ENCODE measurements at places on chromosomes 7 and 10.

- no peak for DNase-seq
These were observed at the start of gene MRC1 for GRCh38 chr10:17808971-17809841. Gene MRC1 (plus strand): TSS chr10:17809348. CDS start chr10:17809466, 118 bp downstream.

DNA sequence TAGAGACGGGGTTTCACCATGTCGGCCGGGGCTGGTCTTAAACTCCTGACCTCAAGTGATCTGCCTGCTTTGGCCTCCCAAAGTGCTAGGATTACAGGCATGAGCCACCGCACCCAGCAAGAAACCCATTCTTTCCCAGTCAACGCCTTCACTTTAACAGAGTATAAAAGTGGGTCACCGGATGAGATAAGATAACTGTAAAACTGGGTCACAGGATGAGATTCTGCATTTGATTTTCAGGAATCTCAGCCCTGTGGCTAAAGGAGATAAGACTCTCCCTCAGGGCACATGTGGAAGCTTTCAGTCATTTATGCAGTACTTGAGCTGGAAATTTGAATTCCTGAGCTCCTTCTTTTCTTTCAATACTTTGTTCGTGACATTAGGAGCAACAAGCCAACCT, 70.8 kb downstream of the LRRC17 start:
- no peak for DNase-seq

DNA sequence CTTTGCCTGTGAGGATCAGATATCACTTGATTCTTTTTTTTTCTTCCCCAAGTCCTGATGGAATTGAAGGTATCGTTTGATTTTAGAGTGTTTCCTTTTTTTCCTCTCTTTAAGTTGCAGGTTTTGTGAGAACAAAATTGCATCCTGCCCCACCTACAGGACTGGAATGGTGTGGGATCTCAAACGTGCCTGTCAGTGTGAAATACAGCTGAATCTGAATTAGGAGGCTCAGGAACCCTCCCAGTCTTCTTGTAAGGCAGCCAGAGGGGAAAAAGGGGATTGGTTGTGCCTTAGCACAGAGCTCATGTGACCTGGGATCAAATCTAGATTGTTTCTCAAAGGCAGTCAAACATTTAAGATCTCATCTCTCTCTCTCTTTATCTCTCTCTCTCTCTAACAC, 32.7 kb upstream of the KLHL7 start:
- no peak for DNase-seq

GRCh38 chr7:113085781-113086390, 741 bp downstream of the GPR85 start:
- DNase-seq = no peak

GRCh38 chr7:20861468-20861867, 74.8 kb upstream of the SP8 start:
- DNase-seq = no peak

- DNase-seq = peak; percentile 90
These were observed 436.8 kb upstream of the C7orf33 start for GRCh38 chr7:148153616-148154284.

- DNase-seq = peak; percentile 25
These were observed 367.7 kb upstream of the SEMA3D start for GRCh38 chr7:85554236-85555178.

- DNase-seq = no peak
These were observed 62.5 kb downstream of the ZNF37A start for GRCh38 chr10:38156416-38157269.

DNA sequence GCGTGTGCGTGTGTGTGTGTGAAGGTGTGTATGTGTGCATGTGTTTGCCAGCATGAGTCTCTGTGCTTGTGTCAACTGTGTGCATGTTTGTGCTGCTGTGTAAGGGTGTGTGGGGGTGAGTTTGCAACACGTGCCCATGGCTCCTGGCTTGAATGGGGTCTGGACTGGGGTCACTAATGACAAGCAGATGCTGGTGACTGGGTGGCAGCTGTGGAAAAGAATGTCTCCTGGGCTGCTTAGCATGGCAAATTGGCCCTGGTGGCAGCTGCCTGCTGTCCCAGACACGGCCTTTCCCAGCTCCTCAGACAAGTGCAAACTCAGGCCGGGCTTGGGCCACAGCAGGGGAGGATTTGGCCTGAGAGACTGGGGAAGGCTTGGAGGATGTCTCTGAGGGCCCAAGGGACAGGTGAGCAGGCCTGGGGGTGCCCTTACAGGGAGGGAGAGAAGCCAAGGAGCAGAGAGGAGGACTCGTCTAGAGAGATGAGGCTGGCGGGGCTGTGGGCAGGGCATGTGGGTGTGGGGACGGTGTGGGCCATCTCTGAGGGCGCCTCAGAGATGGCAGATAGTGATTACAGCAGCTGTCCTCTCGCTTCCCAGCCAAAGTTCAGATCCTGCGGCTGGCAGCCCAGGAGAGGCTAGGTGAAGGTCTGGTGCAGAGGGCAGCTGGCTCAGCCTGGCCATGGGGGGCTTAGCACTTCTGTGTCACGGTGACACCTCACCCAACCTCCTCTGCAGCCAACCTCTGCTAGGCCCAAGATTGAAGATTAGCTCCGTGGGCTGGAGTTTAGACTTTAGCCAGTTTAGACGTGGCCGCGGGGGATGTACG, 1.5 kb downstream of the AQP1 start:
- no peak for DNase-seq

DNA sequence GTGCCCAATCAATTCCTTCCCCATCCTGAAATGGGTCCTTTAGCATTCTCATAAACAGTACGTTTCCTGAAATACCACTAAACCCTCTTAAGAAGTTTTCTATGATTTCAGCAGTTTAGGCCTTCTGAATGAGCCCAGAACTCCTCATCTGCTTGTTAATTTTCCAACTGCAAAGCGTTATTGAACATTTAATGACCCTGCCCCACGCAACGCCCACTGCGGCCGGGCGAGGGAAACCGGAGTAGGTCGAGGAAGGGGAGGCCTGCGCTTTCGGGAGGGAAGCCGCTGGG, 608 bp upstream of the UBN2 start:
- no peak for DNase-seq

DNA sequence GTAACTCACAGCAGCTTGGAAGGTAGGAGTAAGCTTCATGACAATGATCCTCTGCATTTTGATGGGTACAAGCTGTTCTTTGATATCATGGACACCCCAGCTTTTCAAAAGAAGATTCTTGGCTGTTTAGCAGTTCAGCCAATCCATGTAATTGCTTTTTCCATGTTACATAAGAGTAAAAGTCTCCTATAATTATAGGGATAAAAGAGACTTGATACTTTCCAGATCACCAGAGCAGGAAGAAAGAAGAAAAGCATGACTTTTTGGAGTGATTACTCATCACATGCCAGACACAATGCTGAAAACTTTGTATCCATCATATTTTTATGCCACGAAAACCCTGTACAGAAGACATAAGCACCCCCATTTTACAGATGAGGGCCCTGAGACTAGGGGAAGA, 1049.7 kb downstream of the NRG3 start:
- DNase-seq = no peak

- DNase-seq = no peak
These were observed 626 bp downstream of the PRPF18 start for GRCh38 chr10:13587391-13587790.

GRCh38 chr10:124536496-124537050, 75.0 kb downstream of the LHPP start:
- no peak for DNase-seq

DNA sequence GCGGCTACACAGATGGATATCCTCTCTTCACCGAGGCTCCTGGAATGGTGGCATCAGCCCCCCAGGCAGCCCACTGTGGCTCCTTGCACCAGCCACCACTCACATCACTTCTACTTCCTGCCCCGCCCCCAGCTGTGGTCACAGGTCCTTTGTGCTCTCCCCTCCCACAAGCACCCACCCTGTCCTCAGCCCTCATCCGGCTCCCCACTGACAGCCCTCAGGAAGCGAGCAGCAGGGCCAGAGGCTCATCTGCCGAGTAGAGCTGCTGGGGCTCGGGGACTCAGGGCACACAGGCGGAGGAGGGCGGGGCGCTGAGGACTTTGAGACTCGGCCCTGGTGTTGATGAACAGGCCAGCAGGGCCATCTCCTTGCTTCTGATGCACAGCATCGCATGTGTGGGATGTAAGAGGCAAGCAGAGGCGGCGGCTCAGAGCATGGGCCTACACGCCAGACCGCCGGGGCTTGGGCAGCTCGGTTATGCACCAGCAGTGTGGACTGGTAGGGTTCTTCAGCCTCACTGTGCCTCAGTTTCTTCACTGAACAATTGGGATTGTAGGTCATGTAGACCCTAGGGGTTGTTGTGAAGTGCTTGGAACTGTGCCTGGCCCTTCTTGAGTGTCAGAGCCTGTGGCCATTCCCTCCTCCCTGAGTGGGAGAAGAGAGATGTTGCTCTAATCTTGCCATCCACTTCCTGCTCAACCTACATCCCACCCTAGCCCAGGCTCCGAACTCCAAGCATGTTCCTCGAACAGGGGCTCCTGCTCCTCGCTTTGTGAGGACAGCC, at the start of gene PRF1:
Gene PRF1, minus strand, starts transcription at position 77 of the 784 bp plus-strand sequence. CDS start 1,839 bp downstream, outside the sequence.
- peak; percentile 55 for DNase-seq

GRCh38 chr10:116688241-116688711, 54.1 kb downstream of the HSPA12A start:
- peak; percentile 25 for DNase-seq

GRCh38 chr7:17408245-17408903, 109.9 kb downstream of the AHR start:
- DNase-seq = peak; percentile 85

GRCh38 chr7:152937282-152937681, 177.7 kb downstream of the ACTR3B start:
- no peak for DNase-seq

- no peak for DNase-seq
These were observed 31.5 kb upstream of the KMT2E start for GRCh38 chr7:104982308-104983075.

GRCh38 chr7:48305661-48306060, 134.4 kb downstream of the ABCA13 start:
- DNase-seq = no peak

DNA sequence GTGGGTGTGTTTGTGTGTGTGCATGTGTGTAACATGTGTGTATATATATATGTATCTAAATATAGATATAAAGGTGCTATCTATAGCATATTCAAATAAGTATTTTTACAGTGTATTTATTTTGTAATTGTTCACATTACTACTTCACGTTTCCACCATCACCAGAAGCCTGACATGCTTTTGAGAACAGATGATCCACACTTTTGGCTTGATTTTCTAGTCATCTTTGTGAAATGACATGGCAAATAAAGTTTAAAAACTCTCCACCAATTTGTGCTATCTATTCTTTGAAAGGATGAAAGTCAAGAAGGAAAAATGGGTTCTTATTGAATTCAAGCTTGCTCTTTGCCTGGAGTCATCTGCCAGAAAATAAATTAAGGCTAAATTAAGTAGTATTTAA, 294.0 kb upstream of the AKR1E2 start:
- DNase-seq = no peak

- no peak for DNase-seq
These were observed 12.5 kb upstream of the CALD1 start for GRCh38 chr7:134766779-134767519.

GRCh38 chr7:48088559-48089045, 463 bp upstream of the UPP1 start:
- DNase-seq = peak; percentile 93

GRCh38 chr10:84375011-84375410, 46.6 kb downstream of the CCSER2 start:
- DNase-seq = peak; percentile 47

DNA sequence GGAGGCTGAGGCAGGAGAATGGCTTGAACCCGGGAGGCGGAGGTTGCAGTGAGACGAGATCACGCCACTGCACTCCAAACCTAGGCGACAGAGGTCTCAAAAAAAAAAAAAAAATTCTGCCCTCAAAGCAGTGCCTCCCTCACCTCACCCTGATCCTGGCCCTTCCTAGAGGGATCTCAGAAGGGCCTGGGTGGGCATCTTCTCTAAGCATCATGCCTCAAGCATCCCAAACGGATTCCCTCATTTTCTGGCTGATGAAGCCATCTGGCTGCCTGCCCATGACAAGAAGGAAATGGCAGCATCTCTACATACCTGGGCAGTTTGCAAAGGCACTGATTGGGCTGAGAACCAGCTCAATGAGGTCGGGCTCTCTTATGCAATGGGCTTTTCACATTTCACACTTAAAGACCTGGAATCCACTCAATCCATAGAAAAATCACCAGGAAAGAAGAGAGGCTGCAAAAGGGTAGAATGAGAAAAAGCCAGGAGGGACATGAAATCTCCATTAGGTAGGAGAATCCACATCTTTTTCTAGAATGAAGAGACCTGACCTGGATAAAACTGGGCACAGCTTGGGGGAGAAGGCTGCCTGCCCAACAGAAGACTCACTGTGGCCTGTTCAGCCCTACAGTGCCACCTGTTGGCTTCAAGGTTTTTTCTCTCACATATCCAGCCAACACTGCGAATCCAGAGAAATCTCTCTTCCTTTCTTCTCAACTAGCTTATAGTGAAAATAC, 48.1 kb downstream of the PDLIM1 start:
- DNase-seq = peak; percentile 39

DNA sequence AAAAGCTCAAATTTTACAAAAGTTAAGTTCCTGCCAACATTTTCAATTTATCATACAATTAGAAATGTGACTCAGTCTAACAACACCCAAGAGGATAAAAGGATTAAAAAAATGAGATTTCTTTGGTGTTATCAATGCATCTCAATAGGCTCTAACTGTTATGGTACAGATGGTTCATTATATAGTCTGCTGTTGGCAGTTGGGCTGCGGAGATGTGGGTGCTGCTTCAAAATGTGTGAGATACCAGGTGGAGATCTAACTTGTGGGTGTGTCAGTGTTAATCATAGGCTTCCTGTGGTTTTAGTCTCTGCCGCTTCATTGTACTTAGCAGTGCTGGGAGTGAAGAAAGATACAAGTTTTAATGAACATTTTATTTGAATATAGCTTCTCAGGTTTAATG, 231.2 kb downstream of the EXOC4 start:
- no peak for DNase-seq

GRCh38 chr7:48299580-48300169, 128.4 kb downstream of the ABCA13 start:
- peak; percentile 42 for DNase-seq

DNA sequence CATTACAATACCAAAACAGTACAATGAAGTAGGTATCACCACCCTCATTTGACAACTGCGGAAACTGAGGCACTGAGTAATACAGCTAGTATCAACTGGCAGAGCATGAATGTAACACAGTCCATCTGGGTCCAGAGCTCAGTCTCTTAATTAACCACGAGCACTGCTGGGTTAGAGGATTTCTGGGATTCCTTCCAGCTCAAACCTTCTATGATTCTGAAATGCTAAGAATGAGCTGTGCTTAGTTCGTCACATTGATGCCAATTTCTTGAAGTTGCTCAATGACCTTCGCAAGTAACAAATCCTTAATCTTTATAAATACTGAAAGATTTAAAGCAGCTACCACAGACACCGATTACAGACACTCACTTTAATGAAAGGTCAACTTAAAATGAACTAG, 62.5 kb downstream of the SGMS1 start:
- no peak for DNase-seq

- no peak for DNase-seq
These were observed 199.8 kb downstream of the FAM107B start for GRCh38 chr10:14574885-14575284.

DNA sequence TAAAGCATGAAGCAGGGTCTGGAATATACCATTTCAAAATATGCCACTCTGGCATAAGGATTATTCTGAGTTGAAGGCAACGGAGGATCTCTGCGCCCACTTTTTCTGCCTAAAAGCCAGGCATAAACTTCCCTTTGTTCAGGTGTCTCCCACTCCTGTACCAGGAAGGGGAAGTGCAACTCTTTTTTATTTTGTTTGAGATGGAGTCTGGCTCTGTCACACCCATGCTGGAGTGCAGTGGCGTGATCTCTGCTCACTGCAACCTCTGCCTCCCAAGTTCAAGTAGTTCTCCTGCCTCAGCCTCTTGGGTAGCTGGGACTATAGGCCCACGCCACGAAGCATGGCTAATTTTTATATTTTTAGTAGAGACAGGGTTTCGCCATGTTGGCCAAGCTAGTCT, 18.2 kb downstream of the SVIL start:
- DNase-seq = no peak

All from mucosa of gallbladder (tissue), 1 donor.